ENCODE measurements at places on chromosomes 7 and 10.

DNA sequence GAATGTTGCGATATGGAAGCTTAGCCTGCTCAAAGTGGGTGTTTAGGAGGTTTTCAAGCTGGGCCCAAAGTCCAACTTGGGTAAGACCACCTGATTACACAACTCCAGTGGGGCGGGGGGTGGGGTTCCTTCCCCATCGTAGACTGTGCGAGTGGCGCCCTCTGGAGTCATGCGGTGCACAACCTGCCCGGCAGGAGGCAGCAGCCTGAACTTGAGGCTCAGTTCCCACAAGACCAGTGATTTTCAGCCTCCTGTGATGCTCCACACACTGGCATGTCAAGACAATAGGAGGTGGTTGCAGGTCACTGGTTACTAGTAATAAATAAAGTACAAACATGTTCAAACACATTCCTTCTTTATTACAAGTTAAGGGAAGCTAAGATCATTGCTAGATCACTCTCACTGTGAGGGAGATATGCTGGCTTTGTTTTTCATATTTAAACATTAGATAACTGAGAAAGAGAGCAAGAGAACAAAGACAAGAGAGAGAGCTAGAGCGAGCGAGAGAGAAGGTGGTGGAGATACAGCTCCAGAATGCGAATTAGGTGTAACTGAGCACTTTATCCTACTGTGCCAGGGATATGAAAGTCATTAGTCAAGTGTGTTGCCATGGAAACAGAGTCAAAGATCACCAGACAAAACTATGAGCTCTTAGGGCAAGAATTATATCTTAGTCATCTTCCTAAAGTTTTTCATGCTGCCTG lies 97.4 kb upstream of the BMPER start:
- no peak for DNase-seq

- no peak for DNase-seq
Measured at GRCh38 chr7:117036053-117036669, 82.9 kb downstream of the ST7 start.

- no peak for DNase-seq
Measured at GRCh38 chr10:68221196-68221595, 10.7 kb downstream of the ATOH7 start.

DNA sequence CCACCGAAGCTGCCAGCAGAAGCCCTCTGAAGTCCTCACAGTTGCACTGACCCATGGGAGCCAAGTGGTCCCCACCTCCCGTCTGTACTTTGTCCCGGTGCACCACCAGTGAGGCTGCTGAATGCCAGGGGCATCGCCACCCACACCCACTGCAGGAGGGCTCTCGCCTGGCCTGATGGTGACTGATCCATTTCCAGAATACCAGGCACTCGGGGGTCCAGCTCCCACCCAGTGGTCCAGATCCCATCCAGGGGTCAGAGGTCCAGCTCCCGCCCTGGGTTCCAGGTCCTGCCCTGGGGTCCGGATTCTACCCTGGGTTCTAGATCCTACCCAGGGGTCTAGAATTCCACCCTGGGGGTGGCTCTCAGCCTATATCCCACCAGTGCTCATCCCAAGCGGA lies 9.1 kb upstream of the JAKMIP3 start:
- DNase-seq = no peak

DNA sequence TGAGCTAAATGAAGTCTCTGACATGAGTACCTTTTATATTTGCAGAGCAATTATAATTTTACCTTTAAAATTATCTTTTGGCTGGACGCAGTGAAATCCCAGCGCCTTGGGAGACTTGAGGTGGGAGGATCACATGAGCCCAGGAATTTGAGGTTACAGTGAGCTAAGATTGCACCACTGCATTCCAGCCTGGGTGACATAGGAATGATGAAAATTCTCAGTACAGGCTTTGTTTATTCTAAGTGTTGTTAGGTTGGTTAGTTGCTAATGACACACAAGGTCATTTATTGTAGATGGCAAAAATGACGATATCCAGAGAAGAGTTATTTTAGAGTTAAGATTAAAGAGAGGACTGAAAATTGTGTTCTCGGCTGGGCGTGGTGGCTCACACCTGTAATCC lies 87.6 kb downstream of the XRCC2 start:
- DNase-seq = no peak
